ENCODE measurements at places on chromosomes 12 and 14.
A peak's percentile ranks its signal among the peaks of the same experiment; 100 is the strongest.

DNA sequence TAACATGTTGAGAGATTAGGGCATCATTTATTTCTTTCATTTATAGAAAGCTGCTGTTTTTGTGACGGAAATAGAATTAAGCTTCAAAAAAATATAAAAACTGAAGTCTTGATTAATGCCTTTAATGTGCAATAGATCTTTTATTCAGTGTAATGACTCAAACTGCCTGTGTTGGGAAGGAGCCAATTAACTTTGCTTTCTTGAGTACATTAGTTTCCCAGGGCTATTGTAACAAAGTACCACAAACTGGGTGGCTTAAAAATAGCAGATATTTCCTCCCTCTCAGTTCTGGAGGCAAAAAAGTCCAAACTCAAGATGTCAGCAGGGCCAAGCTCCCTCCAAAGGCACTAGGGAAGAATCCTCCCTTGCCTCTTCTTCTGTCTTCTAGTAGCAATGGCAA is 36.6 kb downstream of the EID3 start:
- DNase-seq, result no peak

- DNase-seq, result no peak
Measured at GRCh38 chr12:105469701-105470100, 139.2 kb downstream of the C12orf75 start.

DNA sequence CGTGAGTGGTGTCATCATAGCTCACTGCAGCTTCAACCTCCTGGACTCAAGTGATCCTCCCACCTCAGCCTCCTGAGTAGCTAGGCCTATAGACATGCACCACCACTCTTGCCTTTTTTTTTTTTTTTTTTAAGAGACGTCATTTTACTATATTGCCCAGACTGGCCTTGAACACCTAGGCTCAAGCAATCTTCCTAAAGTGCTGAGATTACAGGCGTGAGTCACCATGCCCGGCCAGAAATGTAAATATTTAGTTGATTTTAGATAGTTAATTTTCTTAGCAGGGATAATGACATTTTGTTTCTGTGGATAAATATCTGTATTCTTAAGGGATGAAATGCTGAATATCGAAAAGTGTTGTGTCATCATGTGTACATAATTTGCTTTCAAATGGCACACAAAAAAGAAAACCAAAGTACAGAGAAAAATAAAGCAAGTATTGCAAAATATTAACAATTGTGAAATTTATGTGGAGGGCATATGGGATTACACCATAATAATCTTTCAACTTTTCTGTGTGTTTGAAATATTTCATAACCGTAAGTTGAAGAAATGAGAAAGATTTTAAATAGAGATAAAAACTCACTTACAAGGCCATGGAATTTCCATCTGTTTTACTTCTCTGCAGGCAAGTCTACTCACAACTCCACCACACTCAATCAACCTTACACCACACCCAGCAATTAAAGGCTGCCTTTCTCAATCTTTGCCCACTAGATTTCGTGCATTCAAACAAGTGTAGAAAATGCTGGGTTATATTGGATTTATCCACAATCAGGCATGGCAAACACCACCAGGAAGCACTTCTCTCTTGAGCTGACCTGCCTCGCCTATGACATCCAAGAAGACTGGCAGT is 93.7 kb downstream of the SPTSSA start:
- DNase-seq, result no peak

DNA sequence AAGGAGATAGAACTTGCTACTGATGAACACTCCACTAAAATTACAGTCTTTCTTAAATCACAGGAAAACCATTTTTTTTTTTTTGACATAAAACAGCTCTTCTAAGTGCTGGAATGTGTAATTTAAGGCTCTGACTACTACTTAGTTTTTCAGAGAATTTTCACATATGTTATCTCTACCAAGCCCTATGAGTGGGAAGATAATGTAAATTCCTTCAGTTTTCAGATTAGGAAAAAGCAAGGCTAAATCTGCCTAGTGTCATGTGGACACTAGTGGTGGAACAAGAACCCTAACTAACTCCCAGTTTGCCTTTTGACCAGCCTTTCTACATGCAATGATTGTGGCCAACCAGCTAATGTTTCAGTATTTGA is 37.3 kb upstream of the CSRP2 start:
- no peak for DNase-seq

DNA sequence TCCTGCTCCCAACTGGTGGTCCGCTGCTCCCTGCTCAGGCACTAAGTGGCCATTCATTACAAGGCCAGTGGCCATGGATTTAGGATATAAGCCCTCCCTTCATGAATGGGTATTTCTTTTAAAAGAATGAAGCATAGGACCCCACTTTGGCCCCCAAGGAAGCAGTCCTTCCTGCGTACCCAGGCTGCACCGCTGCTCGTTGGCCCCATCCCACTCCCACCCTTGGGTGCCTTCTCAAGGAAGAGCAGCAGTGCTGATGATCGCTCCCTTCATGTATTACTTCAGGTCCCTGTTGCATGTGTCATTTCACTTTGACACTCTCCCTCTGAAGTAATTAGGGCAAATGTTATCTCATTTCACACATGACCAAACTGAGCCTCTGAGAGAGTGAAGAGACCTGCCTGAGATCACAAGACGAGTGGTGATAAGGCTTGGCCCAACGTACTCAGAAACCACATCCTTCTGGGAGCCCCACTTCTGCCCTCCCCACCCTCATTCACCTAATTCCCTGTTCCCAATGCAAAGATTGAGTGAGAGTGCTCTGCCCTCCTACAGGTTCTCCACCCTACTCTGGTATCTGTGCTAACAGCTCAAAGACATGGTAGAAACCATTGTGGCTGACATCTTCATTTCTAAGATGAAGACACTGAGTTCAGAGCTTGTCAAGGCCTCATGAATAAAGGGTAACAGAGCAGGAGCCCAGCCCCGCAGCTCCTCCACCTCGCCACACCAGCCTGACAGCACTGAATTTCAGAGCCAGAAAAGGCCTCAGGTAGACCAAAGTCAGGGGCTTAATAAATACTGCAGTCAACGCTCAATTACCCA is 10.3 kb upstream of the KRT2 start:
- no peak for DNase-seq

GRCh38 chr12:110936367-110937103 is 16.2 kb upstream of the MYL2 start:
- no peak for DNase-seq

DNA sequence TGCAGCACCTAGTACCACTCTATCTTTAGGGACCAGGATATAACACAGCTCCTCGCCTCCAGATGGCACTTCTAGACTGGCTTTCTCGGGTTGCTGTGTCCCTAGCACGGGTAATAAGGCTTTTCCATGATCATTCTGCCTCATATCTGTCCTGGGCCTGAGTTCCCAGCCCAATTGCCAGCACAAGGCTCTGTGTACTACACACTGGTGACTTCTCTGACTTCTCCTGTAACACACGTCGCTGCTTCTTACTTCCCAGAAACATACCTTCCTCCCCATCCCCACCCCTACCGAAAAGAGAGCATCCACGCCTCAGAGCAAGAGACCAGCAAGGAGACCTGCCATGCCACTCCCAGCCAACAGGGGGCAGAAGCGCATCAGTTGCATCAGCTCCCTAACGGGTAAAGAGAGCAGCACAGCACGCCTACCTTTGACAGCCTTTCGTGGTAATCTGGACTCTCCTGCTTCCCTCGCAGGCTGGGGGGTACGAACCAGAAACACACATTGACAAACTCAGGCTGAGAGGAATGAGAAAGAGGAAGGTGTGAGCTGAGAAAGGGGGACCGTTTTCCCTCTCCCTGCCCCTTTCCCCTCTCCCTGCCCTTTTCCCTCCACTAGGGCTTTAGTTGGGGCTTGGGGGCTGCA is 21.2 kb upstream of the ZNF740 start:
- DNase-seq, result peak; percentile 88

GRCh38 chr12:2961705-2962104 is 2.5 kb downstream of the TEAD4 start:
- DNase-seq, result no peak

DNA sequence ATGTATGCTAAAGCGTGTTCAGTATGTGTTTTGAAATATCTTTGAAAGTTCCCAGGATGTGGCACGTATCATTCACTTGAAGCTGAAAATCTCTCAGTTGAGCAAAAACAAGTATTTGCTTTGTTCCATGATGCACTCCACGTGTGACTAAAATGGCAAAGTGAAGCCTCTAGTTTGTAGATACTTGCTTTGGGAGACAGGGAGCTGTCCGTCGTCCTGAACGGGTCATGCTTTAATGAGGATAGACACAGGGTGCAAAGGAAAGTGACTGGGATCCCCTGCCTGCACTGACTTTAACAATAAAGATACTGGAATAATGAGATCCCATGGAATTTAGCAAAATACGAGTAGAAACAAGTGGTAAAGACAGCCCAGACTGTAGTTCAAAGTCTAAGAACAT is 991.4 kb downstream of the NRXN3 start:
- DNase-seq, result peak; percentile 5

GRCh38 chr12:121795034-121795968 is 1.8 kb upstream of the RHOF start:
- DNase-seq, result peak; percentile 85

GRCh38 chr12:48979602-48980388 is 1.7 kb downstream of the WNT1 start:
- DNase-seq, result no peak

GRCh38 chr12:112401903-112402498 is 7.4 kb downstream of the RPL6 start:
- no peak for DNase-seq

GRCh38 chr14:35213869-35214387 is 78.3 kb upstream of the PSMA6 start:
- peak; percentile 51 for DNase-seq

DNA sequence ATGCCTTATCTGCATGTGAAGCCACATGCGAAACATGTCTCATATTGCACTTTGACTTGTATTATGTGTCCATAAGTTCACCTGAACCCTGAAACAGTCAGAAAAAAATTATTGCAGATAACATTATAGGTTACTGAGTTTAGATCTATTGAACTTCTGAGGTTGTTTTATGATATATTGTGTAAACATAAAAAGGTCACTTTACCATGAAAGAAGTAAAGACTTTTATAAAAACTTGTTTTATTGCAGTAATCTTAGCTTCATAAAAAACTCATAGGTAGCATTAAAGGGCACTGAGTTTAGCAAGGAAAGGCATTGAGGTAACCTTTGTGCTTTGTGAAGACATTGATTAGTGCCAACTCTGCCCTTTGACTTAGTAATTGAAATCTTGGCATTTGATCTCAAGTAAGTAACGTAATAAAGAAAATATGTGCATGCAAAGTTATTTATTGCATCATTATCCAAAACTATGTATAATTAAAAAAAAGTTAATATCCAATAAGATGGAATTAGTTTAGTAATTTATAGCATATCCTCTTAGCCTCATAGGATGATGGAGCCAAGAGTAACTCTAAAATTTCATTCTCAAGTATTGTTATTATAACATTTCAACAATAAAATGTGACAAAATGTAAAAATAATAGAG is 313.3 kb upstream of the ATP2B1 start:
- DNase-seq, result no peak

DNA sequence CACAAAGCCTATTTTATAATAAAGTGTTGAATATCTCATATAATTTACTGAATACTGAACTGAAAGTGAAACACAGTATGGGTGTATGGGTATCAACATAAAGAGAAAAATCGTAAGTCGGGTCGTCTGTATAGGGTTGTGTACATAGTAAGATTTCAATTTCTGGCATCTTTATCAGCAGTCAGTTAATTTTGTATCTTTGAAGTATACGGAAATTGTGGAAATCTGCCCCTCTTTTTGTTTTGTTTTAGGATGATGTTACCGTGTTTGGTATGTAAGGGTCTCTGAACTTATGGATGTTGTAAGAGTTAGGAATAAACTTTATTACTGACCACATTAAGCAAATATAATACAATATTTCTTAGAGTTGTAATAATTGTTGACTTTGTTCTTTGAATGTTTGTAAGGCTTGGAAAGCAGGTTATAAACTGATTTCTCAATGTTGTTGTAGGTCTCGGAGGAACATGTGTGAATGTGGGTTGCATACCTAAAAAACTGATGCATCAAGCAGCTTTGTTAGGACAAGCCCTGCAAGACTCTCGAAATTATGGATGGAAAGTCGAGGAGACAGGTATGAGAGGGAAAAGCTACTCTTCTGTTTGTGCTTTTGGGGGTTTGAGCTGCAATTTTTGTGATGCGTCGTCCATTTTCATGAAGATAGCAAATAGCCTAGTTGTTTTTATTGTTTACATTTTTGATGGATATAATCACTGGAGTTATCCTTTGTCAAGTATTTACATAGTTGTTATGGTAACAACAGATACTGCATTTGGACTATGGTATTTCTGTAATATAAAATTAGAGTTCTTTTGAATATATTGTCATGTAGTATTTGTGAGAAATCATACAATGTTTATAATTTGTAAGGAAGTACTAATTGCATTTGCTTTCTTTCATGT is 12.0 kb downstream of the EID3 start:
- no peak for DNase-seq

DNA sequence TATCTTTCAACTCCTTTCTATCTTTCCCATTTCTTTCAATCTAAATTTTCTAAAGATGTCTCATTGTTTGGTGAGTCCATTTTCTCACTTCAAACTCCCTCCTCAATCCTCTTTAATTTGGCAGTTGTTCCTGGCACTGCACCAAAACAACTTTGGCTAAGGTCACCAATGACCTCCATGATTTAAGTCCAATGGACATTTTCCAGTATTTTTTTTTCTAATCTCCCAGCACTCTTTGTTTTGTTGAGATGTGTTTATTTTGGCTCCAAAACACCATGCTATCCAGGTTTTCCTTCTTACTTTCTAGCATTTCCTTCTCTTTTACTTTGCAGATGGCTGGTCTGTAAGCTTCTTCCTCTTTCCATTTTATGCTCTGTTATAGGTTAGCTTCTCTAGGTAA is 42.5 kb upstream of the OTOGL start:
- DNase-seq, result no peak
